Stimulated activated naive B cell treated with anti-CD40 and anti-IgM and Interleukin-4, amounts not matched to agents 10 μg/mL and 1 μg/mL and 100 μg/mL, for 72 hours (primary cell): ENCODE measurements at places on chromosomes 2 and 18.

DNA sequence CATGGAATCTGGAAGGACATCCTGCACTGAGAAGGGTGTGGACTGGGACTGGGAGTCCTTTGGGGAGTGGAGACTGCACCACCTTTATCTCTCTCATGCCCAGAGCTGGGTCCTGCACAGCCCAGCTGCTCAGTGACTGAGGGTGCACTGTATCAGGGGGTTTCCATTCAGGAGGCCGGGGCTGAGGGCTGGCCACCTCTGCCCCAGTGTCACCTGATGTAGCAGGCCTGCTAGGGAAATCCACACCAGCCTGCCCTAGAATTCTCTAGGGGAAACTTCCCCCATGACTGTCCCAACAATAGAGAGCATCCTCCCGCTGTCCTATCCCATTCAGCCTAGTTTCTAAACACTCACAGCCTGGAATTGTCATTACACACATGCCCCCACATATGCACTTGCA lies 116.7 kb downstream of the CTIF start:
- no peak for DNase-seq

GRCh38 chr2:27049422-27050280 lies 1.8 kb upstream of the AGBL5 start:
- peak; percentile 63 for DNase-seq

DNA sequence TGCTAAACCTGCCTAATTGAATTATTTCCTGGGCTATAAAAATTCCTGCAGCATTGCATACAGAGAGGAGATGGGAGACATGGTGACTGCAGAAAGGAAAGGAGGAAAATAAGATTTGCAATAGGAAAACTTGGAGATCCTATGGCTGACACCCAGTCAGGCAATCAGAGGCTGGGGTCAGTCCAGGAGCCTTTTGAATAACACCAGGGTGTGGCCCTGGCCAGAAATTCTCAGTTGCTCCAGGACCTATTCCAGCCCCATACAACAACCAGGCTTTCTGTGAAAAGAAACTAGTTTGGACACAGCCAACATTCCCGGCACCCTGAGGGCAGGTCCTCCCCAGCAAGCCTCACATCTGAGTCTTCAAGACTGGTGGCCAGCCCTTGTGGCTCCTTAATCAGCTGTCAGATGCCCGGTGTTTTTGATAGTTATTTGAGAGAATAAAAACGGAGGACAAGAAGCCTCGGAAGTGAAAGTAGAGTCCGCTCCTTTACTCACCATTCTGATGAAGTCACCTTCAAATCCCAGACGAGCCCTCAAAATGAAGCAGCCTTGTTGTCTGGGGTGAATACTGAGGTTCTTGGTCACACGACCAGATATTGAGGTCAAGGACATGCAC lies 31.1 kb upstream of the GMCL1 start:
- DNase-seq = no peak

DNA sequence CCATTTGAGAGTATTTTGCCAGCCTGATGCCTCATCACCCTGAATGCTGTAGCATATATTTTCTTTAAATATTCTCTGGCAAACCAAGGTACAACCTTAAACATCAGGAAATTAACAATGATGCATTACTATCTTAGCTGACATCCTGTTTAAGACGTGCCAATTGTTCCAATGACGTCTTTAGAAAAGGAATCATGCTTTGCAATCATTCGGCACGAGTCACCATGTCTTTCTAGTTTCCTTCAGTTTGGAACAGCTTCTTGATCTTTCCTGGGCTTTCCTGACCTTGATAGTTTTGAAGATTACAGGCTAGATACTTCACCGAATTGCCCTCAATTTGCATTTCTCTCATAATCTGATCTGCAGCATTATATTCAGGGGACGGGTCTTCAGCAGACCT lies 88.2 kb upstream of the GLI2 start:
- no peak for DNase-seq

DNA sequence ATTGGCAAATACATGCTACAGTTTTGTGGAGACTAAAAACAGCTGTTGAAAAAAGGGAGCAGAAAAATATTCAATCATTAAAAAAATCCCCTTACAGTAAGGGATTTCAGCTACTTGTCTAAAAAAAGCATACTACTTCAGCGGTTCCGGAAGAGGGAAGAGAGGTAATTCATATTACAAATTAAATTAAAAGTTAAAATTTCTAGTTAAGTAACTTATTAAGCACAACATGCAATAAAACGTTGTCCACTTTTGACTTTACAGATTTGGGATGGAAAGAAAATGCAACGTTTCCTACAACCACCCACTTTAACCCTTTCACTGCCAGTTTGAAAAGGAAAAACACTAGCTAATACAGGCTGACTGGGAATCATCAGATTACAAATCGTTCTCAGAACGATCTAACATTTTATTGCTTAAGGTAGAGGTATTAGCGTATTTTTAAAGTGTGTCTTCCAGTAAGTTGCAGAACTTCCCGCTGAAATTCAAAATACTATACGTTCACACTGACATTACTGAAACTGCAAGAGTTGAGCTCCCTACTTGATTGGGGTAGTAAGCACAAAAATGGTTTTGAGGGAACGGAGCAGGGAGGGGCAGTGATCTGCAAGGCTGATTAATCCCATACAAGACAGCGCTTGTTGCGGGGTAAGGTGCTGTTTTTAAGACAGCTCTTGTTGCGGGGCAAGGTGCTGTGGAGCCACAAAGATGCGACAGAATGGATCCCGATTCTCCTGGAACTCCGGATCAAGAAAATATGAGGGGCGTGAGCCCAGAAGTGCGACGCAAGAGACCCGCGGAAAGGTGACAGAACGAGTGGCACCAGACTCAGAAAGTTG lies 743 bp downstream of the HADHA start:
- no peak for DNase-seq

DNA sequence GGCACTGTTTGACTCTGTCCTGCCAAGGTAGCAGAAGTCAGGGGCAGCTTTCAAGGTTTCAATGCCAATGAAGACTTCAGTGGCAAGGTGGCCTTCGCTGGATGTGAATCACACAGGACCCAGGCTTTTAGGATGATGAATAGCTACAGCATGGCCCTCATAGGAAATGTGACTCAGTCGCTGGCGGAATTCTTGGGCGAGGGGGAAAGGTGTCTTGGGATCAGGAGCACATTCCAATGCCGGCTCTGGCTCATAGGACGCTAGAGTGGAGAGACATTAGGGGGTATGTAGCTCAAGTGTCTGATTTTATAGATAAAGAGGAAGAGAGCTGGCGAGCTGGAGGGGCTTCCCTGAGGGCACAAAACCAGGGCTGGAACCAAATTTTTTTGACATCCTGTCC lies 68.6 kb downstream of the SMIM21 start:
- no peak for DNase-seq

- DNase-seq = no peak
These were observed 84.1 kb upstream of the RGPD4 start for GRCh38 chr2:107742460-107743027.

GRCh38 chr2:85400023-85400422 lies 10.1 kb downstream of the CAPG start:
- DNase-seq = no peak

DNA sequence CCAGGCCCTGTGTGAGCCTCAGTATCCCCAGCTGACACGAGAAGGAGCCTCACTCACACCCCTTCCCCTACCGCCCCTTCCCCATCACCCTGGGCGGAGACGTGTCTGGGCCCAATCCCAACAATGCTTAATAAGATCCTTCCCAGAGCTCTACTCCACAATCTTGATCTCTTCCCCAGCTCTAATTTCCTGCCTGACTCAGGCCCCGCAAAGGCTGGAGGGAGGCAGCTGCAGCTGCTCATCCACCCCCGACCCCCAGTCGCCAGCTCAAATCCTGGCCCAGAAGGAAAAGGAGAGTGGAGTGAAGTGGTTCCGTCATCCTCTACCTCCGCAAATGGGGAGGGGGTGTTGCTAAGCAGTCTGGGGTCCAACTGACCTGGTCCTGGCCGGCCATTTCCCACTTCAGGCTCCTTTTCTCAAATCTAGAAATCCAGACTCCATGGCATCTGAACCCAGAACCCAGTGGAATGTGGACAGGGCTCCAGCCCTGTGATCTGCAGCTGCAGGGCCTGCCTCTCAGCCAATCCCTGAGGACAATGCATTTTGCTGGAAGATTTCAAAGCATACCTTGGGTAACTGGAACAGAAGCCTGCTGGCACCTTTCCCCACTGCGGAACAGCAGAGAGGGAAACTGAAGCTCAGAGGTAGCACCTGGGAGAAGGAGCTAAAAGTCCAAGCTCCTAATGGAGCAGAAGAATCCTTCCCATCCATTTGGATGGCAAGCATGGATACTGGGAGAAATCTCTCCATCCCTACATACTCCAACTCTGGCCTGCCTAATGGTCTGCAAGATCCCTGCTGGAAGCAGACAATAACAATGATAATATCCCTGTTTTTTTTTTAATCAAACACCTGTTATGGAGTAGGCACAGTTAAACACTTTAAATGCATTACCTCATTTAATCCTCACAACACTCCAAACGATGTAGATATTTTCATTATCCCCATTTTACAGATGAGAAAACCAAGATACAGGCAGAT lies 5.6 kb upstream of the TNS1 start:
- DNase-seq = no peak

DNA sequence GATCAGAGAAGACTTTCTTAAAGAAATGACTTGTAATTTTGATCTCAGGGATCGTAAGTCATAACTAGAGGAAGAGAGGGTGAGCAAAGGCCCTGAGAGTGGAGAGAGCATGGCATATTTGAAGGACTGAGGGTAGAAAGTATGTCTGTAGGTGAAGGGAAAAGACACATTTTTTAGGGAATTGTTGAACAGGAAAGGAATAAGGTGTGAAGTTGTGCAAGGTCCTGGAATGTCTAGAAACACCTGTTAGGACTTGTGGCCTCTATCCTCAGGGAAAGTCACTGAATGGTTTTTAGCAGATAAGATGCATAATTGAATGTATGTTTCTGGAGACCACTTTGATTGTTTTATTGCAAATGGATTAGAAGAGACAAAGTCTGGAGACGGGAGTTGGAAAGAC lies 62.5 kb upstream of the ACTR3 start:
- no peak for DNase-seq

DNA sequence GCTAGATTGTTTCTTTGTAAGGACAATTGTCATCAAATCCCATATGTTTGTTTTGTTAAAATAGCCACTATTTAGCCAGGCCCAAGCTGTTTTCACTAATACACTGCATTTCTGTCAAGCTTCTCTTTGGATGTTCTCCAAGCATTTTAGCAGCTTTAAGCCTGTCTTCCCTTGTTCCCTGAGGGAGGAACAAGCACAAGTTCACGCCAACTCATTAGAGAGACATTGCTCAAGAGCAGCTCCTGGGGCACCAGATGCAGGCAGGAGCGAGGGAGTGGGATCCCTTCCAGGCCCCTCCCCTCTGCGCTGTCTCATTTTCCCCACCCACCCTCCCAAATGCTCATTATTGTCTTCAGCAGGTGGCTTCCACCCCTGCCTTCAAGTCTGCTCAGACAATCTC lies 32.6 kb upstream of the PPP3R1 start:
- no peak for DNase-seq

- DNase-seq = no peak
These were observed 8.7 kb downstream of the GYPC start for GRCh38 chr2:126664639-126665038.

DNA sequence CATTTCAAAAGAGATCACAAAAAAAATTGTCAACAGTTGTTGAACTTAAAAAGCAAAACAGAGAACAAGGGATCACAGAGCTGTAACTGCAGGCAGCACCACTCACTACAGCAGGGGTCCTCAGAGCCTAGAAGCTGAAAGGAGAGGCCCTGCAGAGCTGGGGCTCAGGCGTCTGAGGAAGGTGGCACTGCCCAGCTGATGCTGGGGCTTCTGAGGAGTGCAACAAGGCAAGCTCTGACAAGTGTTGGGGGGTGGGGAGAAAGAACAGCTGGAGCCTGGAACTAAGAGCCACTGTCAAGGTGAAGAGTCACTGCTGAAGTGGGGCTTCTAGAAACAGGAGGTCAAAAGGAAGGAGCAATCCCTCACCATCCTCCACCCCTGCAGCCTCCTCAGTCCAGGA lies 46.2 kb downstream of the FTCDNL1 start:
- DNase-seq = no peak

- DNase-seq = no peak
These were observed 487.2 kb downstream of the BCL11A start for GRCh38 chr2:60066096-60066839.

DNA sequence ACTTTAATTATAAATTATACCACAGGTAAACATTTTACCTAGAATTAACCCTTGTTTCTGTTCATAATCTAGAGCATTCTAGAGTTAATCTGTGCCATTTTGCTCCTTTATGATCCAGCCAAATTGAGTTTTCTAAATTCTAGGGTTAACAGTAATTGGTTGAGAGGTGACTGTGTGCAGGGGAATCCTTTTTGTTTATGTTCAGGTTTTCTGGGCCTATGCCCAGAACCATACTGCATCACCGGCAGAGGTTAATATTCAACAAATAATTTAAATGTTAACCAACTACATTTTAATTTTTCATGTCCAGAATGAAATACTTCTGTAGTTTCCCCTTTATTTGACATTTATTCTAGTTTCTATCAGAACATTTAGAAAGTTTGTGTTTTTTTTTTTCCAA lies 32.3 kb downstream of the CARF start:
- no peak for DNase-seq

GRCh38 chr2:128237911-128238697 lies 80.6 kb downstream of the HS6ST1 start:
- no peak for DNase-seq

- DNase-seq = no peak
These were observed 56.8 kb downstream of the OLA1 start for GRCh38 chr2:174191342-174192074.

- no peak for DNase-seq
These were observed 26.0 kb downstream of the PLEK start for GRCh38 chr2:68391099-68391498.

DNA sequence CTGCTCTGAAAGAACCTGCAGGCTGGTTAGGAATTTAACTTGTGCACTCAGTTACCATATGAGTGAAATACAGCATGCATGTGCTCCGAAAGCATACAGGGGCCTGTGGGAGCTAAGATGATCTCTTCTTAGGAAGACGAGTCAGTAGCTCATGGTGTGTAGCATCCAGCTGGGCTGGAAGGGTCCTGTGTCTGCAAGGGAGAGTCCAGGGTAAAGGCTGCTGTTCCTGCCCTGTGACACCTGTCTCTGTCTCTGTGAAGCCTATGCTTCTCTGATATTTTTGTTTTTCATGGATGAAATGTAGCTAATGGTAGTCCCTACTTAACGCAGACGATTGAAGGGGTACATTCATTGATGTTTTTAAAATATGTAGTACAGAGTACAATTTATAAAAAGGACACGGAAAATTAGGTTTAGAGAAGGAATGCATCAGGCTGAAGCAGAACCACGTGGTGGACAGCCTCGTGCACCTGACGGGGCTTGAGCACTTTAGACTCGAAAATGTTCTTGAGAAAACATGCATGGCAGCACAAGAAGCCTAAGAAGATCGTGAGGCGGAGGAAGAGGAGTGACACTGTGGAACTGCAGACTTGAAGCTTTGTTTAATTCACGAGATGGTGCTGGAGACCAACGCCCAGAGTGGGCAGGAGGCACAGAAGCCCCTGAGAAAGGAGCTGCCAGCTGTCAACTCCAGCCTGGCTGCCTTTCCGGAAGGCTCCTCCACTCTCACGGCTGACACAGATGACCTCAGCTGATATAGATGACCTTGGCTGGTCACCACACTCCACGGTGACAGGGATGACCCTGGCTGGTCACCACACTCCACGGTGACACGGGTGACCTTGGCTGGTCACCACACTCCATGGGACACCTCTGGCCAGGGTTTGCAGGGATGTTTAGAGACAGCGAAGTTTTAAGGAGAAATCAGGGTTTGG lies 110.6 kb downstream of the TMEM18 start:
- no peak for DNase-seq

- DNase-seq = no peak
These were observed 2.4 kb upstream of the MTA3 start for GRCh38 chr2:42566025-42566424.
